ENCODE measurements at places on chromosomes 11 and 22.

GRCh38 chr11:114124601-114125144 lies 65.2 kb downstream of the ZBTB16 start:
- peak; percentile 34 for ATAC-seq

GRCh38 chr22:42820045-42820763 lies 36.9 kb downstream of the ARFGAP3 start:
- ATAC-seq: no peak

- peak; percentile 38 for ATAC-seq
Observed at GRCh38 chr22:46545086-46545792, 7.8 kb upstream of the CELSR1 start.

- ATAC-seq: no peak
Observed at GRCh38 chr11:35363246-35363801, 56.0 kb downstream of the SLC1A2 start.

DNA sequence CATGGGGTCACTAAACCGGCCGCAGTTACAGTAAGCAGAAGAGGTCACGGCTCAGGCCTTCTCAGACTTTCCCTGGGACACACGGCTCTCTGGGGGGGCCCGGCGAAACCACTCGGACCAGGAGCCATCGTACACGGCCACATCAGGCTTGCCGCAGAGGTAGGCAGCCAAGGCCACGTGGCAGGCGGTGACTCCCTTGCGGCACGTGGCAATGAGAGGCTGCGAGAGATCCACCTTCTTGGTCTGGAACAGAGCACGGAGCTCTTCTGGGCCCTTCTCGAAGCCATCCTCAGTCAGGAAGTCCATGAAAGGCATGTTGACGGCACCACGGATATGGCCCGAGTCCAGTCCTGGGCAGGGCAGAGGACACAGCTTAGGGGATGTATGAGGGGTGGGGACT lies 8.3 kb downstream of the TST start:
- ATAC-seq: no peak

DNA sequence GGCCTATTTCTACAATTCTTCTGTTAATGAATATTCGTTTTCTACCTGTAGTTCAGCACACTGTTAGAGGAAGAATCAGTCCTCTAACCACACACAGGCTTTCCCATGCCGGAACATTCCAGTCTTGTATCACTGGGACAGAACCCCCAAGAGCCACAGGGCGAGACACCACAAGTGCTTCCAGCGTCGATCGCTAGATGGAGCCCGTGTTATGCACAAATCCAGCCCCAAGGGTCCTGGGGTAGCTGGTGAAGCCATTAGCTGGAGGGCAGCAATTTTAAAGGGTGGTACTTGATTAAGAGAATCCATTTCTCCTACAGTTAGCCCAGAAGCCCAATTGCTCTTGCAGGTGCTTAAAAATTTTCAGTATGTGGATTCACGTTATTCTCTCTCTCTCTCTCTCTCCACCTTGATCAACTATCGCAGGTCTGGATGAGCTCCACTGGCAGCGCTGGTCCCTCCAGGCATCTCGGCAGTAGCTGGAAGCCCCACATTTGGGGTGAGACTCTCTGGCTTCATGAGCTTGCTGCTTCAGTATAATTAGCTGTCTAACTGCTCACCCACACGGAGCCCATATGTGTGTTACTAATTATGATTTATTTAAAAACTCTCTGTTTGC lies 148.2 kb upstream of the SNX19 start:
- ATAC-seq: no peak

DNA sequence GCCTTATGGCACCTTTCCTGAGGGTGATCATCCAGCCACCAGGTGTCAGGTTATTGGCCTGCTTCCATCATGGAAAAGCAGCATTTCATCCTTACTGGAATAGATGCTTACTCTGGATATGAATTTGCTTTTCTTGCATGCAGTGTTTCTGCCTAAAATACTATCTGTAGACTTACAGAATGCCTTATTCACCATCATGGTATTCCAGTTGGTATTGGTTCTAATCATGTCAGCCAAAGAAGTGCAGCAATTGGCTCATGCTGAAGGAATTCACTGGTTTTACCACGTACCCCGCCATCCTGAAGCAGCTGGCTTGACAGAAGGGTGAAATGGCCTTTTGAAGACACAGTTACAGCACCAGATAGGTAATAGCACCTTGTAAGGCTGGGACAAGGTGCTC lies 194.2 kb downstream of the AASDHPPT start:
- ATAC-seq: no peak

- no peak for ATAC-seq
Observed at GRCh38 chr22:27298332-27298731, 503.2 kb downstream of the MN1 start.

DNA sequence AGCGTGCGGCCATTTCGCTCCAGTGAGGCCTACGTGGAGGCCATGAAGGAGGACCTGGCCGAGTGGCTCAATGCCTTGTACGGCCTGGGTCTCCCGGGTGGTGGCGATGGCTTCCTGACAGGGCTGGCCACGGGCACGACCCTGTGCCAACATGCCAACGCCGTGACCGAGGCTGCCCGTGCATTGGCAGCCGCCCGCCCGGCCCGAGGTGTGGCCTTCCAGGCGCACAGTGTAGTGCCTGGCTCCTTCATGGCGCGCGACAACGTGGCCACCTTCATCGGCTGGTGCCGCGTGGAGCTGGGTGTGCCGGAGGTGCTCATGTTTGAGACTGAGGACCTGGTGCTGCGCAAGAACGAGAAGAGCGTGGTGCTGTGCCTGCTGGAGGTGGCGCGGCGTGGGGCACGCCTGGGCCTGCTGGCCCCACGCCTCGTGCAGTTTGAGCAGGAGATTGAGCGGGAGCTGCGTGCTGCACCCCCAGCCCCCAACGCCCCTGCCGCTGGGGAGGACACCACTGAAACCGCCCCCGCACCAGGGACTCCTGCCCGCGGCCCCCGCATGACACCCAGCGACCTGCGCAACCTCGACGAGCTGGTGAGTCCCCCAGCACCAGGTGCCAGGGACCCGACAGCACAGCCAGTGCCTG lies 1.8 kb downstream of the GAS2L1 start:
- no peak for ATAC-seq

DNA sequence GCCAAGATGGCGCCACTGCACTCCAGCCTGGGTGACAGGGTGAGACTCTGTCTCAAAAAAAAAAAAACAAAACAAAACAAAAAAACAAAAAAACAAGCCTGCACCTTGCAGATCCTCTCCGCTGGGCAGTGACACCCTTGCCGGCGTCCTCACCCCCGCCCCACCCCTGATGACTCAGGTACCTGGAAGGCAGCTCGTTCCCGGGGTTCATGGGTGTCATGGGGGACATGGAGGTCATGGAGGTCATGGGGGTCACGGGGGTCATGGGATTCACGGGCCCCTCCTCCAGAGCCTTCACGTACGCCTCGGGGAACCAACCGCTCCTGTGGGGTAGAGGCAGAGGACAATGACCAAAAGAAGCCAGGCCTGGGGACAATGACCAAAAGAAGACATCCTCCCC lies 3.0 kb upstream of the SLC16A8 start:
- ATAC-seq: no peak

DNA sequence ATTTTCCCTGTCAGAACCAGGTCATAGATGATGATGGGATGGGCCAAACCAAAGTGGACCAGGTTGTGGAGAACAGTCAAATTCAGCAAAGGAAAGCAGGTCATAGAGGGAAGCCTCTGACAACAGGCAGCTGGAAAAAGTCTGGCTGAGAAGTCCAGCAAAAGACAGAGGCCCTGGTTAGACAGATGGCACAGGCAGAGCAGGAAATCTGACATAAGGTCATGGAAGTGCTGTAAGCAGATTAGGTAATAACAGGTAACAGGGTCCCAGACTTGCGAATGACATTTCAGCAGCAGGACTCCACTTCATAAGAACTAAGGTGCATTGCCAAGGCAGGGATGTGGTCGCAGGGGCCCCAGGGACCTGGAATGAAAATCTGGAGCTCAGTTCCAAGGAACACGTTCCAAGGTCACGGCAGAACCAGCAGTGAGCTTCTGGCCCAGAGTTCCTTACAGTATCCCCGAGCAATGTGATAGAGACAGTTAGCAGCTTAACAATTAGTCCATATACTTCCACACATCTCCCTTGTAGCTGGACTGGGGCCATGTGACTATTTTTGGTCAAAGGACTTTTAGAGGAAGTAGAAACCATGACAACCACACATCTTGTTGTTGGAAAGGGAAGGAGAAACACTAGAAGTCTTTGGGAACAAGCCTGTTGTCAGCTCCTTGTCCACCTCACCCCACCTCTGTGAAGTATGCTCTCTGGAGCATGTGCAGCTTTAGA lies 75.4 kb downstream of the ME3 start:
- ATAC-seq: no peak

DNA sequence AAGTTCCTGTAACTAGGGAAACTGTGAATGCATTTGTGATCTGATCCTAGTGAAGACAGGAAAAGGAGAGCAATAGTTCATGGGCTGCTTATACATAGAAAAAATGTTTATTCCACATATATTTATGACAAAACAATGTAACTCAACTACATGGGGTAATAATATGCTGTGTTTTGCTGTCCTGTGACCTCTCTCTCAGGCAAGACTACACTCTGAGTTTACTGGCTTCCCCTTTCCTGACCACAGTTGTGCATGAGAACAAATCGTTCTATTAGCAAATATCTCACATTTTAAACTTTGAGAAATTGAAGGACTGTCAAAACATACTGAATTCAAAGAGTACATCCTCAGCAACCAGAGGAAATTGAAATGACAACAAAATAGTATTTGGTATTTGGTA lies 161.9 kb upstream of the TRPC6 start:
- no peak for ATAC-seq

DNA sequence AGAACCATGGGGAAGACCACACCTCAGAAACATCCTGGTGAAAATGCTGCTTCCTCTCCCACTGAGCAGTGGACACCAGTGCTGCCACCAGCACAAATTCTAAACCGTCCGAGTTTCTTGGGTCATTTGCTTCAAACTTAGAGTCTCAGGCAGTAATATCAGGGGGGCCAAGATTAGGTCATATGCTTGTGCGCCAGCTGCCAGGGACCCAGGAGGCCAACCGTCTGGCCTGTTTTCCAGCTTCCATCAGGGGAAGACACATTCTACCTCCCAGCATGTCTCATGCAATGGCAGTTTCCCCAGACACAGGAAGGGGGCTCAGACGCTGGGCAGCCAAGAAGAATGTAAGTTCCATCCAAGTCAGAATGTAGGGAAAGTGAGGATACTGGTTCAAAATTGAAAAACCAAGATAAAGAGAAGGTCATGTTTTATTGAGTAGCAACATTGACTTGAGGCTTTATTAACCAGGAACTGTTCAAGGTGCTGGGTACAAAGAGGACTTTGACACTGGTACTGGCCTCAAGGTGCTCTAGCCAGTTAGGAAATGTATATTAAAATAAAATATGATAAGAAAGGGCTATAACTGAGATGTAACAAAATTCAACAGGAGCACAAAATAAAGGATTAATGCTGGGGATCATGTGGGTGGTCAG lies 59.7 kb upstream of the EED start:
- ATAC-seq: no peak

- ATAC-seq: no peak
Observed at GRCh38 chr11:35688023-35688422, 25.4 kb downstream of the TRIM44 start.

DNA sequence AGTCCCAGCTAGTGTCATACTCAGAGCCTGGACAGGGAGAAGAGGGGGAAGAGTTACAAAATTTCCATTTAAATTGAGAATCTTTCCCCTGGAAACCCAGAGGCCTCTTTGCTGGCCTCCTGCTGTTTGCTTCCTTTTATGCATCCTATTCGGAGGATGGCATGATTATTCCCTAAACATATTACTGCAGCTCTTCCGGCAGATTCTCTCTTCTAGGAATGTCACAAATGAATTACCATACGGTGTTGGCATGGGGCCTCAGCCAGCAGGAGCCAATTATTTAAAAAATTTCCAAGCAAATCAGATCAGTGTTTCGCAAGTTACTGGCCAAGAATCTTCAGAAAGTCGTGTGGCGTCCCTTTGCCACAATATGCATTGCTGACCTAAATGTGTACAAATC lies 326.7 kb upstream of the NCAM1 start:
- ATAC-seq: no peak

DNA sequence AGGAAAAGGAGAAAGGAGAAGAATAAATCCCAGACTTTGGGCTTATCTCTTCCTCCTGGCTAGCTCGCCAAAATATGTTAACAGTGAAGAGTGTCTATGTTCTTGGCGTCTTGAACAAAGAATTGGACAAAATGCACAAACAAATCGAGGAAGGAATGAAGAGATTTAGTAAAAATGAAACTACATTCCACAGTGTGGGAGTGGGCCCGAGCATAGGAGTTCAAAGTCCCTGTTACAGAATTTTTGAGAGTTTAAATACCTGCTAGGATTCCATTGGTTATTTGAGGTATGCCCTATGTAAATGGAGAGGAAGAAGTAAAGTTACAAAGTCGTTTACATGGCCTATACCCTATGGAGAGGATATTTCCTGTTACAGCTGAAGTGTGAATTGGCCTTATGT lies 525.1 kb upstream of the CNTN5 start:
- ATAC-seq: no peak

DNA sequence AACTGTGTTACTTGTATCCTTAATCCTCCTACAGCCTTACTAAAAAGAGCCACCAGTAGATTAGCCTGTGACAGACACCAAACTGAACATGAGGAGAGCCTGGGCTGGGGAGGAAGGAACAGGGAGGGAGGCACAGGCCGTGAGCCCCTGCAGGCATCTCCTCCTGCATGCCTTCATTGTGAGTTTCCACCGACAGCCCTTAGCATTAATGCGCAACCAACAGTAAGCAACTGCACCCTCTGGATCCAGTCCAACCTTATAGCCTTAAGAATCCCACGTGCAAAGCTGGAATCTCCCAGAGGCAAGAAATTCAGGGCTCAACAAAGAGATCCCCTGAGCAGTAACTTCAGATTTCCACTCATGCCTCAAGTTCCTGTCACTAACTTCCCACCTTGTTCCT lies 84.6 kb downstream of the ETS1 start:
- ATAC-seq: no peak

GRCh38 chr22:17265649-17266248 lies 46.5 kb upstream of the ADA2 start:
- no peak for ATAC-seq

DNA sequence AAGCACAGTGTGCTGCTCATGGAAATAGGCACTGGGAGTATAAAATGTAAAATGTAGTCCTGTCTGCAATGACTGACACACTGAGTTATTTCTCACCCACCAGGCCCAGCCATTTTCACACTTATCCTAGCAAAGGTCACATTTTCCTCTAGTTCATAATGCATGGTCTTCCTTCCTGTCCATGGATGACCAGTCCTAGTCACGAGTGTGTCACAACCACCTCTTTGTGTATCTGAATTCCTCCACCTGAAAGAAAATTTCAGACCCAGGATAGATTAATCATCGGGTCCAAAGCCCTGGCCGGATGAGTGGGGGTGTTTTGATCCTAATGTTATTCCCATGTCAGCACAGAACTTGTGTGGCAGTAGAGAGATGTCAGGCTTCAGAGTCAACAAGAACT lies at the start of gene MRGPRX4:
Gene MRGPRX4 (plus strand): TSS at position 172 of the 400 bp plus-strand sequence. CDS start 420 bp downstream, outside the sequence.
- ATAC-seq: no peak

DNA sequence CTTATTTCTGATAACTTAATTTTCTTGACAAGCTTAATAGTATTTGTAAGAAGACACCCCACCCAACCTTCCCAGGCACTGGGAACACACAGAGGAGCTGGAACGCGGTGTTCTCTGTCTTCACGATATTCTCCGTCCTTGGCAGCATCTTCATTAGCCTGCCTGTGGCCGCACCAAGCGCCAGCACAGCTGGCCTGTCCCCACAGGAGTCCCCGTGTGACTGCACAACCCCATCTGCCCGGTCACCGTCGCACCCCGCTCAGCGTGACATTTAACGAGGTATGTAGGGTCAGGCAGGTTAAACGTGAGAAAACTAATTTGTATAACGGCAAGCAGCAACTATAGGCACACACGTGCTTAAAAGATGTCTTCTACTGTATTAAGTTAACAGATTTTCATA lies 293.3 kb downstream of the BRD1 start:
- no peak for ATAC-seq

- ATAC-seq: peak; percentile 74
Observed at GRCh38 chr11:995752-996420, 40.6 kb downstream of the MUC6 start.
